ENCODE measurements at places on chromosomes 13 and 19.

DNA sequence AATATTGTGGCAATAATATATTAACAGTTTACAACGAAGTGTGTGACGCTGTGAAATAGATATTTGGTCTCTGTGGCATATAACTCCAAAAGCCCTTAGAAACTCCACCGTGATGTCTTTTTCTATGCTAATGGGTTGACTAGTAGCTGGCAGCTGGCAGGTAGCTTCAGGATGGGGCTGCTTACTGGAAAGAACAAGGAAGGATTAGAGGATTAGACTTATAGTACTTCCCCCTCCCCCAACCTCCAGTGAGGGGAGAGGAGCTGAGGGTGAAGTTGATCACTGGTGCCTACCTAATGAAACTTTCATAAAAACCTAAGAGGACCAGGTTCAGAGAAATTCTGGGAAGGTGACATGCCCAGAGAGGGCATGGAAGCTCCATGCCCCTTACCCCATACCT, 9.8 kb downstream of the ZNF229 start:
- no peak for DNase-seq

GRCh38 chr13:98072476-98072875, 70.4 kb upstream of the FARP1 start:
- no peak for DNase-seq

- DNase-seq, result no peak
Observed at GRCh38 chr13:97758317-97758716, 195.2 kb upstream of the IPO5 start.

DNA sequence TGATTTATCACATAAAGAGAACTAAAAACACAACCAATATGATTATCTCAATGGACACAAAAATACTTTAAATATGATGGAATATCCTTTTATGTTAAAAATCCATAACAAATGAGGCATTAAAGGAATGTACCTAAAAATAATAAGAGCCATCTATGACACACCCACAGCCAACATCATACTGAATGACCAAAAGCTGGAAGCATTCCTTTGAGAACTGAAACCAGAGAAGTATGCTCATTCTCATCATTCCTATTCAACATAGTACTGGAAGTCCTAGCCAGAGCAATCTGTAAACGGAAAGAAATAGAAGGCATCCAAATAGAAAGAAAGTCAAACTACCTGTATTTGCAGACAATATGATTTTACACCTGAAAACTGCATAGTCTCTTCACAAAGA, 671.0 kb downstream of the SLITRK1 start:
- DNase-seq, result peak; percentile 36

GRCh38 chr13:113405481-113406300, 41.8 kb upstream of the GRTP1 start:
- no peak for DNase-seq

Data from AG04449 (cell line).